ENCODE measurements at places on chromosomes 12 and 14.
A peak's percentile ranks its signal among the peaks of the same experiment; 100 is the strongest.

DNA sequence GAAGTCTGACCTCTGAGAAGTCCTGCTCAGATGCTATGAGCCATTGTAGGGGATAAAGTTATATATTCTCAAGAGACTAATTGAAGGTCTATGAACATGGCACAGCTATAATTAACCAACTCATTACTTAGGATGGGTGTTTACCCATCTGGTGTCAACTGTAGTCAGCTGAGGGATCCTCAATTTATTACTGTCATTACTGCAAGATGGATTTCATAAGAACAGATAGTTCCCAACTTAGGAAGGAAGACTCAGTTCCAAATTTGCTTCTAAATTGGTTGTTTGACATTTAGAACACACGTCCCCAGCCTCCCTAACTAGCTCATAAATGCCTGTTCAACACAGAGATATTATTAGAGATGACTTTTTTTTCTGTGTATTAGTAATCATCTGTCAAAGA, 81.4 kb downstream of the FRMD6 start:
- DNase-seq, result no peak

DNA sequence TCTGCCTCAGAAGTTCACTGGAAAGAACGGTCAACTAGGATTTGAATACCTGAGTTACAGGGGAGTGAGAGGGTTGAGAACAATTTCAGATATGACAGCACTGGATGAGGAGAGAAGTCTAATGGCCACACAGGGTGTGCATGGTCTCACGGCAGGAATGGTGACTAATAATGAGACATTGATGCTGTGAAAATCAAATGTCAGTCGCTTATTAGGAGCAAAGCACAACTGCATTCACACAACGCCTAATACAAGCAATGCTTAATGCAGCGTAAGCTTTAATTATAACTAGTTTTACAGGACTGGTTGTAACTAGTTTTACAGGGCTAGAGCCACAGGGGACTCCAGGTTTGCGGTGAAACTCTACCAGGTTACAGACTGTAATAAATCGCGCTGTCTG, 23.4 kb upstream of the PRIMA1 start:
- DNase-seq, result no peak

GRCh38 chr14:37116933-37117849, 55.2 kb downstream of the SLC25A21 start:
- peak; percentile 3 for DNase-seq

- no peak for DNase-seq
Observed at GRCh38 chr14:22540811-22541360, 48.1 kb downstream of the DAD1 start.

DNA sequence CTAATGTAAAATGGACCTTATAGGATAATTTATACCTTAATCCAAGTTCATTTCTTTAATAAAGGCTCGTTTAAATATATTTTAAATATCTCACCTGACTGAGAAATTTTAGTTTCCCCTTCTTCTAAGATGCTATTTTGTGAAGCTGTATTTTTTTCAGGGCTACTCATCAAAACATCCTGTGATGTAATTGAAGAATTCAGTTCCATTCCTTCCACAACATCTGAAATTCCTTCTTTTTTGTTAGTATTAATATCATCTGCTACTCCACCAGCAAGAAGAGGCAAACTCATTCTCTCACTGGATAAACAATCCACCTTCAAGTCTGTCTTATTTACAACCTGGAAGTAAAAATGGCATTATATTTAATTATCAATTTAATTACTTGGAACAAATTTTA, 22.5 kb downstream of the LGALS3 start:
- DNase-seq, result no peak
